ENCODE measurements at places on chromosomes 16 and 17.

DNA sequence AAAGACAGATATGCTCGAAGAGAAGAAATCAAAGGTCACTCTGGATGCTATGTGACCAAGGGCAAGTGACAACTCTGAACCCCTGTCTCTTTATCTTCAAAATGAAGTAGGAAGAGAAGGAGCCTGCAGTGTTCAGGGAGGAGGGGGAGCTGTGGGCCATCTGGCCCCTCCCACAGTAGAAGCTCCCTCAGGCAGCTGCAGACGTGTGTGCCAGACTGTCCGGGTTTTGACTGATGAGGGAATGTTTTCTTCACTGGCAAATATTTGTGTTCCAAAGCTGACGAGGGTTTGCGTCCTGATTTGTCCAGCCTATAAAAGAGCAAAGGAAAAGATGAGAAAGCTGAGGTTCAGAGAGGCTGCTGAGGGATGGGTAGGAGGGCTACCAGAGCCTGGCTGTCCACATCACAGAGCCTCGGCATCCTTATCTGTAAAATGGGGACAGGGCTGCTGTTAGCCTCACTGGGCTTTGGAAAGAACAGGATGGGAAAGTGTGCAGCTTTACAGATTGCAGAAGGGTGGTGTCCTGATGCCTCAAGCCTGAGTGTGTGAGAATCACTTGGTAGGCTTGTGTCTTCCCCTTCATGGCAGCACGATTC lies 1.8 kb upstream of the GINS2 start:
- DNase-seq: no peak

DNA sequence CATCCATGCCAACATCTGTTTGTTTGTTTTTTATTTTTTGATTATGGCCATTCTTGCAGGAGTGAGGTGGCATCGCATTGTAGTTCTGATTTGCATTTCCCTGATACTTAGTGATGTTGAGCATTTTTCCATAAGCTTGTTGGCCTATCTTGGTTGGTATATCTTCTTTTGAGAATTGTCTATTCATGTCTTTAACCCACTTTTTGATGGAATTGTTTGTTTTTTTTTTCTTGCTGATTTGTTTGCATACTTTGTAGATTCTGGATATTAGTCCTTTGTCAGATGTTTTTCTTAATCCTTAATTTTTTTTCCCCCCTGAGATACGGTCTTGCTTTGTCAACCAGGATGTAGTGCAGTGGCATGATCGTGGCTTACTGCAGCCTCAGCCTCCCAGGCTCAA lies 43.0 kb downstream of the RNF135 start:
- no peak for DNase-seq

GRCh38 chr17:21360048-21360447 lies 16.1 kb upstream of the KCNJ12 start:
- no peak for DNase-seq

GRCh38 chr17:35963663-35964062 lies 17.6 kb downstream of the CCL16 start:
- no peak for DNase-seq

DNA sequence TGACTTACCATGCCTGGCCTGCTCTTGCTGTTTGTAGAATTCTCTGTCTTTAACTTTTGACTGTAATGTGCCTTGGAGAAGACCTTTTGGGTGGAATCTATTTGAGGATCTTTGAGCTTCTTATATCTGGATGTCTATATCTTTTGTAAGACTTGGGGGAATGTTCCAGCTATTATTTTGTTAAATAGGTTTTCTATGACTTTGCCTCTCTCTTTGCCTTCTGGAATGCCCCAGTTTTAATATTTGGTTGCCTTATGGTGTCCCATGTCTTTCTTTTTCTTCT lies 10.3 kb upstream of the PHB1 start:
- no peak for DNase-seq

GRCh38 chr16:30372725-30373124 lies 1.9 kb upstream of the MYL11 start:
- no peak for DNase-seq

GRCh38 chr17:43439041-43439440 lies 40.2 kb downstream of the ARL4D start:
- DNase-seq: peak; percentile 46

- no peak for DNase-seq
Measured at GRCh38 chr17:45958307-45958706, 40.7 kb upstream of the STH start.

- no peak for DNase-seq
Measured at GRCh38 chr17:13619462-13619861, 17.7 kb upstream of the HS3ST3A1 start.

DNA sequence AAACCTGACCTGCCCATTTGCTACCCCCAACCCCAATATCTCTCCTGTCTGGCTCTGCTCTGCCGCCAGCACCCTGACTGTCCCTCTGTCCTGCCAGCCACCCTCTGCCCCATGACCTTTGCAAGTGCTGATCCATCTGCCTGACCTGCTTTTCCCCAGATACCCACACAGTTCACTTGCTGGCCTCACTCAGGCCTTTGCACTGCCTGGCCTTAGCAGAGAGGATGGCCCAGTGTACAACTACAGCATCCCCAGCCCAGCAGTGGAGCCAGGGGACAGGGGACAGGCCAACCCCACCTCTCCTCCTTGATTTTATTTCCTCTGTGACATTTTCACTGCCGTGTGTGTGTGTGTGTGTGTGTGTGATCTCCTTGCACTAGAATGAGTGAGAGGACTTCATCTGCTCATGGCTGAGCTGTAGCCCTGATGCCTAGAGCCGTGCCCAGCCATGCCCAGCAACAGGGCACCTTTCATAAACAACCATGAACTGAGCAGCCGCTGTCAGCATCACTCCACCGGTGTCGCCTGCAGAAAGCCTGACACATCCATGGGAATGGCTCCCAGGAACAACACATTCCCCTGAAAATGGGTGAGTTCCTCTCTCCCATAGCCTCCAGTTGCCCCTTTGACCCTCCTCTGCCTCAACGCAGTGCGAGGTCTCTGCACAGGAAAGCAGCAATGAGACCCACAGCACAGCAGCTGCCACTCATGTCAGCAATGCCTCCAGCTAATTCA lies 36.0 kb upstream of the RBFOX3 start:
- no peak for DNase-seq

- no peak for DNase-seq
Measured at GRCh38 chr17:20988001-20988636, 54.7 kb downstream of the USP22 start.

- DNase-seq: no peak
Measured at GRCh38 chr17:45366049-45366448, 49.2 kb upstream of the MAP3K14 start.

DNA sequence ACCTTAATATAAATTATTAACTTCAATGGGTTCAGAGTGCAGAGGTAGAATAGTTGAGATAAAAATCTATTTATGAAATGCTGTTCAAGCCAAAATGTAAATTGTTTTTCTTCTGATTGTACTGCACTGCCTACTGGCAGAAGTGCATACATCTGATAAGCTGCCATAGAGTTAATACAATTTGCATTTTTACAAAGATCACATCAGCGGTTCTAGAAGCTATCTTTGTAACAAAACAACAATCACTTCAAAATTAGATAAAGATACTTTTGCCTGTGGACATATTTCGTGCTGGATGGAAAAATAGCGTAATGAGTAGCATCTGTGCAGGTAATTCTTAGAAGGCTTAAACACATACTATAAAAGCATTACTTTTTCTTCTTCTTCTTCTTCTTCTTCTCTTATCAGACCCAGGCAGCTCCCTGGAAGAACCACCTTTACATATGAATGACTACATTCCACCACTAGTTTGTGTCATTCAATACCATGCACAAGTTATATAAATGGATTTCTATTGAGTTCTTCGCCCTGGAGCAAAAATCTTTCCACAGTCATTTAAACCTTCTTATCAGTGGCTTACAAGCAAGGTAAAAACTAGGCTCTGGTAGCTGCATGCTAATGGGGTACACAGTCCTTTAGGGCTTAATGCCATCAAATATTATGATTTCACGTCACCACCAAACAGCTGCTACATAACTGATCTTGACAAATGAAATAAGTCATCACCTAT lies 47.0 kb downstream of the SYNRG start:
- no peak for DNase-seq

GRCh38 chr17:41437254-41437653 lies 3.5 kb downstream of the KRT38 start:
- no peak for DNase-seq

DNA sequence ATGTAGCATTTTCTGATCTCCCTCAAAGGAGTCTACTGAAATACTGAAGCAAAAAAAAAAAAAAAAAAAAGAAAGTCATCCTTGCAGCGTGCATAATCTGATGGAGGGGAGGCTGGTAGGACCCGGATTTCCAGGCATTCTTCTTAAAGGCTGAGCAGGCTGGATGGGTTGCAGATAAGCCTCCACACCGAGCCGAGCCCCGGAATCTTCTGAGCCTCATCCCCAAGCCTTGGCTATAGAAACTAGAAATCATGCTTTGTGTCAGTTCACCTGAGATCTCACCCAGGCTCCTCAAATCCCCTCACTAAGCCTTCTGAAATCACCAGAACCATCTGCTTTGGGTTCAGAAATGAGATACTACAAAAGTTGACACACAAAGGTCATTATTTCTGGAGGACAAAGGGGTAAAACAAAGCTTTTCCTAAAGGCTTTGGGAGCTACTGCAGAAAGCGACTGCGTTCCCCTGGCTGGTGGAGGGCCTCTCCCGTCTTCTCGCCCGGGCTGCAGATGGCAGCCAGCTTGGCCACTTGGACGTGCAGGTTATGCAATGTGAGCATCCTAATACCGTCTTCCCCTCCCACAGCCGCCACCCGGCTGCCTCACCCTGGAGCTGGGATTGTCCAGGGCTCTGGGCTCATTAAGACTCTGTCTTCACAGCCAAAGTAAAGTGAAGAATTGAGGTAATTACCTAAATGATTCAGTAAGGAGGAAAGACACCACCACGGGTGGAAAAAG lies 4.7 kb upstream of the CACNG4 start:
- no peak for DNase-seq

GRCh38 chr17:34902831-34903547 lies 58.3 kb downstream of the CCT6B start:
- no peak for DNase-seq

- DNase-seq: no peak
Measured at GRCh38 chr16:10599626-10600025, 19.2 kb upstream of the EMP2 start.

GRCh38 chr17:5708344-5708743 lies 124.0 kb upstream of the NLRP1 start:
- no peak for DNase-seq

- peak; percentile 29 for DNase-seq
Measured at GRCh38 chr17:61389670-61390478, 9.8 kb upstream of the TBX2 start.

GRCh38 chr17:1873418-1873817 lies 43.6 kb downstream of the RPA1 start:
- DNase-seq: no peak

- no peak for DNase-seq
Measured at GRCh38 chr16:25260416-25260815, 2.8 kb upstream of the ZKSCAN2 start.

DNA sequence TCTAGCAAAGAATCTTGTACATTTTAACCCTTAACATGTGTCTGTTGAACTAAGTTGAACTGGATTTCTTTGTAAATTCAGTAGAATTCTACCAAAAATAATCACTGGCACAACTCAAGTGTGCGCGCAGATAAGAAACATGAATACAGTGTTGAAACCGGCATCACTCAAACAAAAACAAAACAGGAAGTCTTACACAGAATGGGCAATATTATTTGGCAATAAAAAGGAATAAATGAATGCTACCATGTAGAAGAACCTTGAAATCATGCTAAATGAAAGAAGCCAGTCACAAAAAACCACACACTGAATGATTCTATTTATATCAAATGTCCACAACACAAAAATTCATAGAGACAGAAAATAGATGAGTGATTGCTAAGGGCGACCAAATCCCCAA lies 102.9 kb upstream of the ZFHX3 start:
- no peak for DNase-seq

DNA sequence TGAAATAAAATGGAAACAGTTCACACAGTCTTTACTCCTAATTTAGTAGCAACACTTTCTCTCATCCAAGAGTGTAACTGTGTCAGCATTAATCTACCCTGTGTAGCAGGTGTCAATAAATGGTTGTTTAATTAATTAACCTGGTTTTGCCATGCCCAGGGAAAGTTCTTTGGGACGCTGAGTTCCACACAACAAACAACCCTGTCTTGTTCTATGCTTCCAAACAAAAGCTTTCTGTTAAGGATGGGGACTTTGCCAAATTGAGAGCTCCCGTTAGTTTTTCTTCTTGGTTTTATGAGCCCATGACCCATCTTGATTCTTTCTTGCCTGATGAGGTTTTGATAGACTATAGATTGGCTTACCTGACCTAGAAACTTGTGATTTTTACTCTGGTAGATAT lies 530.1 kb downstream of the KCNJ2 start:
- DNase-seq: no peak

GRCh38 chr16:70746040-70746707 lies 54.8 kb downstream of the VAC14 start:
- DNase-seq: peak; percentile 16

DNA sequence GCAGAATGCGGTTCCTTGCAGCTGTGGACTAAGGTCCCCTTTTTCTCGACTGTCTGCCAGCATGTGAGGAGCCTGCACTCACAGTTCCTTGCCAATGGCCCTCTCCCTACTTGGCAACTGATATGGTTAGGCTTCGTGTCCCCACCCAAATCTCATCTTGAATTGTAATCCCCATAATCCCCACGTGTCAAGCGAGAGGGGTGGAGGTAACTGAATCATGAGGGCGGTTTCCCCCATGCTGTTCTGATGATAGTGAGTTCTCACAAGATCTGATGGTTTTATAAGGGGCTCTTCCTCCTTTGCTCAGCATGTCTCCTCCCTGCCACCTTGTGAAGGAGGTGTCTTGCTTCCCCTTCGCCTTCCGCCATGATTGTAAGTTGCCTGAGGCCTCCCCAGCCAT lies 19.9 kb downstream of the CIAPIN1 start:
- no peak for DNase-seq

GRCh38 chr17:50931144-50931908 lies 65.2 kb upstream of the TOB1 start:
- DNase-seq: peak; percentile 92

DNA sequence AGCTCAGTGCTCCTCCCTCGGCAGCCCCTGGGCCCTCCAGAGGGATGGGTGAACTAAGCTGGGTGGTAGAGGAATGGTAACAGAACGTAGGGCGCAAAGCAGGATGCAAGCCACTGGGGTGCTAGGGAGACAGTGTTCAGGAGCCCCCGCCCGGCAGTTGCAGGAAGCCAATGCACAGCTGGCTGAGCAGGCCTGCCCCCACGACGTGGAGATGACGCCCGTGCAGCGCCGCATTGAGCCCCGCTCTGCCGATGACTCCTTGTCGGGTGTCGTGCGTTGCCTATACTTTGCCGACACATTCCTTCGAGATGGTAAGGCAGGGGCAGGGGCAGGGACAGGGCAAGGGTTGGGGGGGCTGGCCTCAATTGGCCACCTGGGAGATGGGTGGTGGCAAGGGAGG lies 12.9 kb downstream of the LLGL1 start:
- no peak for DNase-seq

GRCh38 chr17:155576-155975 lies 18.2 kb downstream of the SCGB1C2 start:
- DNase-seq: no peak

DNA sequence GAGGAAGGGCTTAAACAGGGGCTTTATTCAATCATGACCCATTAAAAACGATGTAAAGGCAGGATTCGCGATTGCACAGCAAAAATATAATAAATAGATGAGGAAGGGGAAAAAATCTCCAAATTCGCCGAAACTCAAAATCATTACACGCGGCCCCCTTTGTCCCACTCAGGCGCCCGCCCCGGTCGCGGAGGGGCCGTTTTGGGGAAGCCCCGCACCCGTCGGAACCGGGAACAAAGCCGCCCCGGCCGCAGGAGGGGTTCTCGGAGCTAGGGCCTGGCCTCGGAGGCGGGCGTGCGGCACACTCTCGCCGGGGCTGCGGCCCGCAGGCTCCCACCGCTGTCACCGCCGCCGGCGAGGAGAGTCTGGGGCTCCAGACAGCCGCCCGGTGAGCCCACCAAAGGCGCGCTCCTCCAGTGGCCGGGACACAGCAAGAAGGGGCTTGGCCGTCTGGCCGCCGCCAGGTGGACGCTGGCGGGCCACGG lies 521 bp downstream of the C16orf87 start:
- no peak for DNase-seq
